ENCODE measurements at places on chromosomes 7 and 10.

- DNase-seq, result no peak
Observed at GRCh38 chr10:114638821-114639625, 19.1 kb downstream of the ABLIM1 start.

DNA sequence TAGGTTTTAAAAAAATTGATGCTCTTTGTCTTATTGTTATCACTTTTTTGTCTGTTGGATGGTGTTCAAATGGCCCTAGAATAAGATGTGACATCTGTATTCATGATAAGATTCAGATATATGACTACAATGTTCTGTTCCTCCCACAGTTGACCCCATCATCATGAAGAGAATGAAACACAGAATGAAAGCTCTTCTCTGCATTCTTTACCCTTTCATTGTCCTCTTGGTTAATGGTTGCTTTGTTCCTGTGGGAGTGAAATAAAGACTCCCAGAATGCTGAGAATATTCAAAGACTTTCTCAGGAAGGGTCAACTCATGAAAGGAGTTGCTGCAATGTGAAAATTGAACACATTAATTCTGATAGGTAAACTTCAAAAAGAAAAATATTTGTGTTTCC, 1015.8 kb downstream of the SORCS3 start:
- no peak for DNase-seq

DNA sequence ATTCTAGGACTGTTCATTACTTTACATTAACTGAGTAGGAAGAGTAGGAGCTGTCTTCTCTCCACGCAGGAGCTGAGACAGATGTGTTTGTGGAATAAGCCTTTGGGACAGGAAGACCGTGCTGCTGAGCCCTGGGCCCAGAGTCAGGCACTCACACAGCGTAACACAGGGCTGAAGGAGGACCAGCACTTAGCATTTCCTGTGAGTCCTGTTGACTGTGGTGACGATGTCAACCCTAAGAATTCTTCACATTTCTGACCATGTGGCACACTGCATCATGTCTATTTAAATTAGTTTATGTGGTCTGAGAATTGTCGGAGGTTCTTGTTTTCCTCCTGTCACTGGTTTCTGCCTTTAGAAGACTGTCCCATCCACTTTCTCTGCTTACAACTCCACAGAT, 117.2 kb downstream of the PIP4K2A start:
- no peak for DNase-seq

GRCh38 chr10:71697938-71698709, 21.5 kb downstream of the C10orf105 start:
- DNase-seq, result no peak

DNA sequence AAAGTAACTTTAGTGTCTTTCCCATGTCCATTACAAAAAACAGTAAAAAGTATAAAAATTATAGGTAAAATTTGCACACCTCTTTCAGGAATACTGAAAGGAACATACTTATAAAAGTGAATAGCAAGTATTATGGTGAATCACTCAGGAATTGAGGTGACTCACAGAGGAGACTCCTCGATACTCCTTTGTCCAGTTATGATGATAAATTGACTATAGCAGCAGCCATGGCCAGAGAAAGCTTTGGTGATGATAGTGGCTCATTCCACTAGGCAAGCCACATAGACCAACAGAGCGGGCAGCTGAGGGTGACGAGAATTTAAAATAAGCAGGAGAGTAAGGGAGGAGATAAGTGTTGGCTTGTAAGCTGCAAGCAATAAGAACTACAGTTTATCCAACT, 1231.1 kb upstream of the CELF2 start:
- DNase-seq, result no peak

All from mesothelial cell of epicardium (in vitro differentiated cells).